ENCODE measurements at places on chromosomes 16 and 17.

DNA sequence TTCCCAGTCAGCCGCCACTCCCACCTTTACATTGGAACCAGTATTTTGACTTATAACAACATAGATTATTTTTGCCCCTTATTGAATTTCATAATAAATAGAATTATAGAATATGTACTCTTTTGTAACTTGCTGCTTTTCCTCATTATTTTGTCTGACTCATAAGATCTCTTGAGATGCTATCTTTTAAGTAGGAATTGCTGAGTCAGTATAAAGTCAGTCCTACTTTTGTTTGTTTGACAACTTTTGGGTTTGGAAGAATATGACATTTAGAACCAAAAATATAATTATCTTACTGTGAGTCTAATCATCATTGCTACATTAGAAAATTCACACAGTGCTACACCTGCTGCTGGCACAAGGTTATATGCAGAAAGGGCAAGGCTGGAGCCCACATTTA, 69.7 kb downstream of the STXBP4 start:
- no peak for DNase-seq

GRCh38 chr16:497258-497657, 30.3 kb upstream of the CAPN15 start:
- DNase-seq, result no peak

DNA sequence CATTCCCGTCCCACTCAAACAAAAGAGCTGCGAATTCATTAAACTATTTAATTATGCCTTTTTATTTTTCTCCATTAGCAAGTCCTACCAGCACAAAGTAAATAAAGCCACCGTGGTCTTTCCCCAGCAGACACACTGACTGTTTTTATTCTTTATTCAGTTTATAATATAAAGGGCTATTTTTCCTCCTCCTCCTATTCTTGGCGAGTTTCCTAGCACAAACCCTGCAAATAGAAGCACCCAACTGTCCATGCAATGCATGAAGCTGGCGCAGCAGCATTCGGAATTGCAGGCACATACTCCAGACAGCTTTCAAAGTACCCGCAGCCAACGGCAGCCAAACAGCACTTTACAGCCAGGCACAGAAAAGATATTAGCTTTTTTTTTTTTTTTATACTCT, 583.4 kb upstream of the PSMD7 start:
- no peak for DNase-seq

DNA sequence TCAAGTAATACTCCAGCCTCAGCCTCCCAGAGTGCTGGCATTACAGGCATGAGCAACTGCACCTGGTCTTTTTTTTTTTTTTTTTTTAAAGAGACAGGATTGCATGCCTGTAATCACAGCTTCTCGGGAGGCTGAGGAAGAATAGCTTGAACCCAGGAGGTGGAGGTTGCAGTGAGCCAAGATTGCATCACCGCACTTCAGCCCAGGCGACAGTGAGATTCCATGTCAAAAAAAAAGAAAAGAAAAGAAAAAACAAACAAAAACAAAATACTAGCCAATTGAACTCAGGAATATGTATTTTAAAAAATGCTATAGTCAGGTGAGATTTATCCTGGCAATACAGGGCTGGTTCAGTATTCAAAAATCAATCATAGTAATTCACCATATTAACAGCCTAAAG, 117.7 kb upstream of the TMEM97 start:
- no peak for DNase-seq

DNA sequence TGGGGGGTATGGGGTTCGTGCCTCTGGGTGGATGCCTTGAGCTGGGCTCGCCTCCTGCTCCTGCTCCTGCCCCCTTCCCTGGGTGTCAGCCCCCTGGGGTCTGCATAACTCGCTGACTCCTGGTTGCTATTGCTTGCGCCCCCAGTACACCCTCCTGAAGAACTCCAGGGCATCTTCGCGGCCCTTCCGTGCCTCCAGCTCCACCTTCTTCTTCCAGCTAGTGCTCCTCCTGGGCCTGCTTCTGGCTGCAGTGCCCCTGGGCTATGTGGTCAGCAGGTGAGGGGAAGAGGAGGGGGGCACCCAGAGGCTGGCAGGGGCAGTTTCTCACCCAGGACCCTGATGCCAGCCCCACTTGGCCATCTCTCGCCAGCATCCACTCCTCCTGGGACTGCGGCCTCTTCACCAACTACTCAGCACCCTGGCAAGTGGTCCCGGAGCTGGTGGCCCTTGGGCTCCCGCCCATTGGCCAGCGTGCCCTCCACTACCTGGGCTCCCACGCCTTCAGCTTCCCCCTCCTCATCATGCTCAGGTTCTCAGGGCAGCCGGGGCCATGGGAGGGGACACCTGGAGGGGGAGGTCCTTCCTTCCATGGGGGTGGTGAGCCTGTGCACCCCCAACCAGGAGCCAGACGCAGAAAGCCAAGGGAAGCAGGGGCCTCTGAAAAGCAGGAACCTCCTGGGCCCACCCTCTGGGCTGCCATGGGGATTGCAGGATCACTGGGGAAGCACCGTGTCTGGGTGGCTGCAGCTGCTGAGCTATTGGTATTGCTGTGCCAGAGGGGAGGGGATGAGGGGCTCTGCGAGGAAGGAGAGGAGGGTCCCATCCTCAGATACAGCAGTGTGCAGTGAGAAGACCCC, 7.8 kb upstream of the C17orf99 start:
- no peak for DNase-seq

GRCh38 chr17:27535975-27536374, 79.7 kb downstream of the KSR1 start:
- DNase-seq, result no peak

GRCh38 chr17:76725580-76726230, 701 bp downstream of the JMJD6 start:
- no peak for DNase-seq

DNA sequence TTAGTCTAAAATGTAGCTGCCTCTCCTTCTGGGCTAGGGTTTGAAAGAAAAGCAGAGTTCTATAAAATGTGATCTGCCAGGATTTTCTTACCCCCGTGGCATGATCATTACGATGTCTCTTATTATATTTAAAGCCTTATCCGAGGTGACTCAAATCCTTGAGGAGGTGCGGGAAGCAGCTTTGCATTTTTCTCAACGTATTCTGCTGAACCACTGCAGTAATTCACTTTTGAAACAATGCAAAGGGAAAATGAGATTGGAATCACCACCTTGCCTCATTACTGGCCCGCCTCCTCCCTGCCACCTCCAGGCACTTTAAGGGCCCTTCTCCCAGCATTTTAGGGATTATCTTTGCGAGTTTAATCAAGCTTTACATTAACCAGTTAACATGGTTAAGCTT, 9.7 kb upstream of the NOG start:
- DNase-seq, result no peak

Data from NCI-H1417 (cell line).